ENCODE measurements at places on chromosomes 16 and 17. TPM values are rescaled to one million over a fixed set of nuclear protein-coding genes. Genes with fewer than 3 reads are reported as not detected.
A peak's percentile ranks its signal among the peaks of the same experiment; 100 is the strongest.

GRCh38 chr17:16975744-16976625 is 4.1 kb upstream of the TNFRSF13B start:
- DNase-seq = no peak

DNA sequence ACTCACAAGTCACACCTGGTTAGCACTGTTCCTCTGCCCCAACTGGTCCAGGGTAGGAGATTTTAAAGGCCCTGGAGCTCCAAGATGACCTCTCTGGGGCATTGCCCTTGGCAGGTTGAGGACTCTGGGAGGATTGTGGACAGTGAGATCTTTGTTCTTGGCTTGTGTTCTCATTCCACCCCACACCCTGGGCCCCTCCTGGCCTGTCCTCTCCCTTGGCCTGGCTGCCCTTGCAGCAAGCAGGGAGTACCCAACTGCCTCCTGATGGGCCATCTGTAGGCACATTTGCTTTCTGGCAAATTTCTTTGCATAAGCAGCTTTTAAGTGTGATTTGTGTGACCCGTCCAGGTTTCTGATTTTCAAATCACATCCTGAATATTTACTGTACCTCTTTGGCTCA is 239.6 kb downstream of the UTP18 start:
- DNase-seq = no peak

GRCh38 chr16:2860826-2861567 is 3.0 kb upstream of the PRSS22 start:
- peak; percentile 38 for DNase-seq

DNA sequence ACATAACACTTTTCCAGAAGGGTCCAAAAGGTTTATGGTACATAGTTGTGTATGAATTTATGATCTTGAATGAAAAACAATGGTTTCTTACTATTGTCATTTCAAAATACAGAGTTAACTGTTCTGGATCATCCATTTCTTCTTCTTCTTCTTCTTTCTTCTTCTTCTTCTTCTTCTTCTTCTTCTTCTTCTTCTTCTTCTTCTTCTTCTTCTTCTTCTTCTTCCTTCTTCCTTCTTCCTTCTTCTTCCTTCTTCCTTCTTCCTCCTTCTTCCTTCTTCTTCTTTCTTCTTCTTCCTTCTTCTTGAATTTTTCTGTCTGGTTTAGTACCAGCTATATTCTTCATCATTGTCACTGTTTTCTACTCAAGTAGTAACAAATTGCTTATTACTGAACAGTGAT is 47.8 kb downstream of the TNRC6C start:
- no peak for DNase-seq

The CDC6 gene
- total RNA-seq = 43.2 TPM

The PLA2G10 gene
- not detected for total RNA-seq
